Left lobe of liver (tissue), 2 donors: ENCODE measurements at places on chromosomes 2 and 18.

DNA sequence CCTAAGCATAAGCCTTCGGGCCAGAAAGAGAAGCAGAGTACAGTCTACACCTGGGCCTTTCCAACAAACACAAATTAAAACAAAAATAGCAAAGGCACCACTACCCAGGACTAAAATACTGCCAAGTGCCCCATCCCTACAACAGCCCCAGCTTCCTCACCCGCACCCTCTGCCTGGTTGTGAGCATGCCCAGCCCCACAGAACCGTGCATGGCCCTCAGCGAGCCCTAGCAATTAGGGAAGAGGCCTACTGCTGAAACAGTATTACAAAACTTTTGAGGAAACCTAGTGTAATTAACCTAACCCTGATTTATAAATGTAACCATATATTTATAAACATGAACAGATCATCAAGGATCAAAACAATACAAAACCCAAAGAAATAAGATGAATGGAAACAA, 44.2 kb downstream of the FARSB start:
- DNase-seq: no peak

- DNase-seq: no peak
Observed at GRCh38 chr2:672606-672905, 4.7 kb downstream of the TMEM18 start.

- no peak for DNase-seq
Observed at GRCh38 chr18:56368066-56368465, 270.3 kb downstream of the TXNL1 start.

- no peak for DNase-seq
Observed at GRCh38 chr2:162782138-162782537, 56.4 kb downstream of the KCNH7 start.

DNA sequence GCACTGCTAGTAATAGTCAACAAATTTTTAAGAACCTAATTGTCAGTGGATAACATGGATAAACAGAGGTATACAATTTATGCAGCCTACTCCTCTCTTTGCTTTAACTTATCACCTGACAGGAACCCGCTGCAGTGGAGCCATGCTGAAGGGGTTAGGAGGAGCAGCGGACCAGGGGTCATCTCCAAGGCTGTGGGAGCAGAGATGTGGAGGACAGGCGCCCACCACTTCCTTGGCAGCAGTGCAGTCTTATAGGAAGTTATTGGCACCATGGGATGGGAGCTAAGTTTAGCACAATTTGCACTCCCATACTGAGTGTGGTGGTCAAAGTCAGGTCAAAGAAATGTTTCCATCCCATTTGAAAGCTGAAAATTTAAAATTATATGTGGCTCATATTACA, 35.6 kb downstream of the HDLBP start:
- DNase-seq: no peak

DNA sequence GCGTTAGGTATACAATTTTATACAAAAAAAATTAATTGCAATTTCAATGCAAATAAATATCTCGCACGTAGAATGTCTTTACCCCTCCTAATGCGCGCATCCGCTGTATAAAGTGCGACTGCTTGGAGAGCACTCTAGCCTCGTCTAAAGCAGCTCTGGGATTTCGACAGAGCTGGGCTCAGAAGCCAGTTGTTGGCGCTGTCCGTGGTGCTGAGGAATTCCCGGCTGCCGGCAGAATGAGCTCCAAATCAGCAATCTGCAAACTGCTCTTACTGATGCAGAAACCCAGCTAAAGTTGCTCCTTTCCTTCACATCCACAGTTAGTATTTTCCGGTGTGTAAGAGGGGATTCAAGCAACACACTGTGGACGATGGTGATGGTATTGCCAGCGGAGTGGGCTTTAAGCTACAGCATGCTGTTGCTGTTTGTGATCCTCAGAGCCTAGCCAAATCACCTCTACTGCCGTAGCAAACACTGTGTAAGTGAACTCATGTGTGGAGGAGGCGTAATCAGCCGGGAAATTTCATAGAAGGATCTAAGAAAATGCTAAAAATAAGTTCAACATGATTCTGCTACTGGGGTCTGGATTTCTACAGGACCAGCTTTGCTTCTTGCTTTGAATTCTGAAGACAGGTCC, at the start of gene VWC2L:
TSS of gene VWC2L (plus strand) at position 137 of the 637 bp plus-strand sequence. CDS start 3,140 bp downstream, outside the sequence.
- peak; percentile 74 for DNase-seq

DNA sequence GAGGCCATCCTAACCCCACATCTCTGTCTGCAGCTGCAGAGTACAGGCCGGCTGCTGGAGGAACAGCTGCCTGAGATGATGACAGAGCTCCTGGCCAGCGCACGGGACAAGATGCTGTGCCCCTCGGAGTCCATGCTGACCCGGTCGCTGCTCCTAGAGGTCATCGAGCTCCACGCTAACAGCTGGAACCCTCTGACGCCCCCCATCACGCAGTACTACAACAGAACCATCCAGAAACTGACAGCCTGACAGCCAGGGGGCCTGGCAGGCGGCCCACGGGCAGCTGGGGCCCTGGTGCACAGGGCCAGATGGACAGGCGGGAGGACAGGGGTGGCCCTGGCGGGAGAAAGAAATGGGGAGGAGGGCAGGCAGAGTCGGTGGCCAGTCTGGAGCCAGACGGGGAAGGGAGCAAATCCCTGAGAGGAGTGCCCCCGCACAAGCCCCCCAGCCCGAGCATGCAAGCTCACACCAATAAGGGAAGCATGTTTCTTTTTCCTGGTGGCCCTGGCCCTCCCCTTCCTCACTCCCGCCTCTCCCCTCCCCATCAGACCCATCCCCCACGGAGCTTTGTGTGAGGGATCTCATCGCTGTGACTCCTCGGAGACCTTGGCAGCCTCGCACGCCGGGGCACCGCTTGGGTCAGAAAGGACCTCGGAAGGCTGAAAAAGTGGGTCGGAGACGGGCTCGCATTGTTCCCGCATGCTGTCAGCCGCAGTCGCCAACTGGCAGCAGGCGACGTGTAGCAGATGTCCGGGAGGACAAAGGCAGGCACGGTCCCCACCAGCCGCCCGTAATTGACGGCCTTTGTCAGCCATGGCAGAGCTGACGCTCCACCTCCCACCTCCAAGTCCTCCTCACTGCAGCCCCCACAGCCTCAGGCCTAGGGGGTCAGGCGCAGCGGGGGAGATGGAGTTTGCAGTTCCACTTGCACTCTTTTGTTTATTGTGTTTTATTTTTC, 91.2 kb downstream of the SMAD7 start:
- no peak for DNase-seq

DNA sequence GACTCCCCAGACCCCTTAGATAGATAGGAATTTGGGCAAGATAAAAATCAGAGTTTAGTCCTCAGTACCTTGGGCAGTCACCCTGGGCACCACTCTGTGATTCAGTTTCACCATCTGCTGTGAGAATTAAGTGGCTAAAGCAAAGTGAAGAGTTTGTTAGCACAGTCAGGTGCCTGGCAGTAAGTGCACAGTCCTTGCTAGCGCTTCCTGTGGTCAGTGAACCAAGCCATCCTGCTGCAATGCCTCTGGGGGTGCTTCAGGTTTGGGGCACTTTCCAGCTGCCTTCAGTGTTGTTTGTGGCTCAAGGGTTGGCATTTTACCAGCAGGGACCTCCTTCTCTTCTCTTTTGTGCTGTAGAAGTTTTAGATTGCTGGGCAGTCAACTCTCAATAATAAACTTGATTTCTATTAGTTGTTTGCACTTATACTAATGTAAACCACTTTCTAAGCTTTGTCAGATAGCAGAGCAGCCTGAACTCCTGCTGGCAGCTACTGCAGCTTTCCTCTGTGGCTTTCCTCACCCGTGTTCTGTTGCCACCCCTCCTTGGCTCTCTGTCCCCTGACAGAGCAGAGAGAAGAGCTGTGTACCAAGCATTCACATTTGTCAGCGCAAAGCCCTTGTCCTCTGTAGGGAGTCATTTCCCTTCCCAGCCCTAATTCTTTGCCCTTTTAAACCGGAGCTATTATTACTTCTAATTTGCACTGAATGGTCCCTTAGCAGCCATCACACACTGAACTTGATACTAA, 48.4 kb upstream of the RMP24 start:
- DNase-seq: no peak

GRCh38 chr2:177537636-177538035, 145.1 kb downstream of the AGPS start:
- DNase-seq: no peak

- DNase-seq: no peak
Observed at GRCh38 chr2:222024932-222025880, 273.6 kb downstream of the PAX3 start.

DNA sequence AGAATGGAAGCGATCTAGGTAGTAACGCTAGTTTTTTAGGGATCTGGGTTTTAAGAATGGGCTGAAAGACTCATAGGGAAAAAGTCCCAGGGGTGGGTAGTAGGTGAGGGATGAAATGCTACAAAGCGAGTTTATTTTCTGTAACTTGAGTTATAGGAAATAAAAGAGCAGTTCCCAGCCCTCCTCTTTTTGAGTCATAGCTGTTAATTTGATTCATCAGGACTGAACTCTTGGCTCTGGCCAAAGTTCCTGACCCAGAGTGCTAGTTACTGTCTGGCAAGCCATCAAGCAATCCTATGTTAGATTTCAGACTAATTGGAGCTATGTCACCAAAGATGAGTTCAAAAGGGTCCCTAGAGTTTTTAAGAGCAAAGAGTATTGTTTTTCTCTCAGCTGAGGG, 17.4 kb upstream of the NOSTRIN start:
- no peak for DNase-seq

DNA sequence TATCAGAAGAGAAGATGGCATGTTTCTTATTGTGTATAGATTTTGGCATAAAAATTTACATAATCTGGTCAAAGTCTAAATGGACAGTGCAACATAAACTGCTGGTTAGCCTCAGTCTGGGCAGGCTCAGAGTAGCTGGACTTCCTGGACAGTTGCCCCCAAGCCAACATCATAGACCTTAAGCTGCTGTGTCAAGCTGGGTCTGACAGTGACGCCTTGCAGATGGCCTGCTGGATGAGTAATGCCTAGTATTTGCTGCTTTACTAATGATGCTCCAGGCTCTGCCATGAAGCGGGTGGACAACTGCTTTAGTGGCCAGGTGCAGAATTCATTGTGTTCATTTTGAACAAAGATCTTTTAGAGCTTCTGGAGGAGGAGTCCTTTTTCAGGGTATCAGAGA, 603.7 kb upstream of the ZEB2 start:
- DNase-seq: no peak
